ENCODE measurements at places on chromosomes 3 and 15. TPM values are rescaled to one million over a fixed set of nuclear protein-coding genes. Genes with fewer than 3 reads are reported as not detected.

DNA sequence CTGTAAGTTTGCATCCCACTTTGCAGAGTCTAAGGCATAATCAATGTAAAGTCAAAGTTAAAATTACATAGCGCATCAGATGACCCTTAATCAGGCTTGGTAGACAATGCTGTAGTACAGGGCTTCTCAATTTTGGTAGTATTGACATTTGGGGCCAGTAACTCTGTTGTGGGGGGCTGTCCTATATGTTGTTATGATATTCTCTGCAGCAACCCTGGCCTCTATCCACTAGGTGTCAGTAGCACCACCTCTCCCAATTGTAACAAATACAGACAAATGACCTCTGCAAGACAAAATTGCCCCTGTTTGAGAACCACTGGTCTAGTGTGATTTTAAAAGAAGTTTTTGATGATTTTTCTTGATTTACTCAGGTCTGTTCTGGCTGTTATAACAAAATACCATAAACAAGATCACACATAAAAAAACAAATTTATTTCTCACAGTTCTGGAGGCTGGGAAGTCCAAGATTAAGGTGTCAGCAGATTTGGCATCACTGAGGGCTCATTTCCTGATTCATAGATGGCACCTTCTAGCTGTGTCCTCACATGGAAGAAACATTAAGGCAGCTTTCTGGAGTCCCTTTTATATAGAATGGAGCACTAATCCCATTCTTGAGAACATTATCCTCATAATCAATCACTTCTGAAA lies 37.6 kb upstream of the SLC9A9 start:
- DNase-seq, result peak; percentile 70

The OR5H14 gene
- not detected for total RNA-seq

The LSAMP gene
- total RNA-seq, result 10.1 TPM

GRCh38 chr15:75867449-75867848 lies 24.2 kb downstream of the UBE2Q2 start:
- no peak for DNase-seq

- no peak for DNase-seq
Observed at GRCh38 chr3:5227812-5228211, 40.3 kb downstream of the EDEM1 start.

All from A673 (cell line).